ENCODE measurements at places on chromosomes 5 and 9.

- no peak for DNase-seq
Measured at GRCh38 chr5:145936401-145937131, at the start of gene SH3RF2. Gene SH3RF2, plus strand, starts transcription at chr5:145936578. Its CDS starts 1,351 bp downstream, at chr5:145937929.

DNA sequence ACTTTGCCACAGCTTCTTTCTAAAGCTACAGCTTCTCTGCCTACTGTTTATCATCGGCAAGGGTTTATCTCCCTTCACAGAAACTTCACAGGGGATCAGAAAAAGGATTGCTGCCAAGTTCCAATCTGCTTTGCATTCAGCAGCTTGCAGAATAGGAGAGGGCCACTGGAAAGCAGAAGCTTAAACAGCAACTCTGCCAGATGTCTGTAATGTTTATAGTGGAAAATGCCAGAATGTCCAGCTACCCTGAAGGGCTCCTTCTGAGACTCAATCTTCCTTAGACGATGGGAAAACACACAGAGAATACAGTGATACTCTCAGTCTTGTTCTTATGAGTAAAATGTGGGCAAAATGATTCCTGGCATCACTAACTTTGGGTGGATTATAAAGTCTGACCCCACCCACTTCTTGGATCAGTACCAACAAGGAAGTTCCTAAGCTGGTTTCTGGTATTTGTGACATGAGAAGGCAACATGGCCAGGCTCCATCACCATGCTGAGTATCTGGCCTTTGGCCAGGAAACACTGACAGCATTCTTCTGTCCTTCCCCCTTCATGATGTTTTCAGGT, 19.0 kb downstream of the STOM start:
- DNase-seq, result peak; percentile 65

DNA sequence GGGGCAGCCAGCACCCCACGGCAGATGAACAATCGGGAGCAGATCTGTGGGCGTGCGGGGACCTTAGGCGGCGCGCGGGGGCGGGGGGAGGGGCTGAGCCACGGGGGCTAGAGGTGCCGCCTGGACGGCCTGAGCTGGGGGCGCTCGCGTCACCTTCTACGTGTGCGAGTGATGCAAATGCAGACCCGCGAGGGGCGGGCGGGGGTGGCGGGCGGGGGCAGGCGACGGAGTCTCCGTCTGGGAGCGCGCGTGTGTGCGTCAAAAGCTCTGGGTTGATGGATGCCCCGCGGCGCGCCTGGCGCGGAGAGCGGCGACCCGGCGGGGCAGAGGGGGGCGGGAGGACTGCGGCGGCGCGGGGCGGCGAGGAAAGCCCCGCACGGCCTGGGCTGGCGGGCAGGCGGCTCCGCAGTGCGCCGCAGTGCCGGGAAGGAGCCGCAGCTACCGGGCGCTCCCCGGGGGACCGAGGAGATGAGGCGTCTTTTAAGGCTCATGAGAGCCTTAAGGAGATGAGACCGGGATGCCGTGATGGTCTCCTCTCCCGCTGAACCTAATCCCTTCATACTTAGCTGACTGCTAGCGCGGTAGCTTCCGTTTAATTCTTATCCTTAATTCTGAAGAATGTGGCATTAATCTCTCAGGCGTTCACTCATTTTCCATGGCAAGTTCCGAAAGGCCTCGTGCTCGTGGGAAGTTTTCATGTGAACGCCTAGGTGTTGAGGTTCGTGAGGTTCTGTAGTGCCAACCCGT, 1.5 kb downstream of the SV2C start:
- DNase-seq, result no peak

GRCh38 chr9:124593200-124593599, 86.0 kb upstream of the NR5A1 start:
- no peak for DNase-seq

DNA sequence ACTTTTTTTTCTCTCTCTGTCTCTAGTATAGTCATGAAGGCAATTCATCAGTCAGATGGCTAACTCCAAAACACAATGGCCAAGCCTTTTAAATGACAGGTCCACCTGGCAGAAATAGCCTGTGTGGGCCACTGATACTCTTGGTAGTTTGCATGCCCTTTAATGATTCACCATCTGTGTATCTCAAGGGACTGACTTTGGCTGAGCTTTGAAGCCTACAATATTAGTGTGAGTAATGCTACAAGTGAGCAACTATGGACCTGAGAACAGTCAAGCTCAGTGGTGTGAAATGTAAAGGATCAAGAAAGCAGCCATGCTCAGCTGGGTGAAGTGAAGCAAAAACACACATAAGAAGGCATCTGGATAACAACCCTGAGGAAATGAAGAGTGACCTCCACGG, 506.9 kb downstream of the TLE1 start:
- no peak for DNase-seq

DNA sequence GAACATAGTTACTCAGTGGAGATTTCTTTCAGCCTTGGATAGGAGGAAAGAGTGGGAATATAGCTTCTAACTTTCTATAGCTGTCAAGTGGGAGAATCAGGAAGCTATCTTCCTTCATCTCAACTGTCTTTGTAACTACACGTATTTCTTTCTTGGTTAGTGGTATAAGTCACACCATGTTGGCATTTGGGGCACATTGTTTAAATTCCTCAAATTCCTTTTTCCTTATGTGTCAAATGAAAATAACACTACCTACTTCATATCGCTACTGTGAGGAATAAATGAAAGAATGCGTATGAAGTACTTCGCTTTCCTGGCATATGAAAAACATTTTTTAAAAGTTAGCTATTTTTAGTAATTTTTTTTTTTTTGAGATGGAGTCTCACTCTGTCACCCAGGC, 1082.5 kb upstream of the WWC1 start:
- DNase-seq, result no peak

DNA sequence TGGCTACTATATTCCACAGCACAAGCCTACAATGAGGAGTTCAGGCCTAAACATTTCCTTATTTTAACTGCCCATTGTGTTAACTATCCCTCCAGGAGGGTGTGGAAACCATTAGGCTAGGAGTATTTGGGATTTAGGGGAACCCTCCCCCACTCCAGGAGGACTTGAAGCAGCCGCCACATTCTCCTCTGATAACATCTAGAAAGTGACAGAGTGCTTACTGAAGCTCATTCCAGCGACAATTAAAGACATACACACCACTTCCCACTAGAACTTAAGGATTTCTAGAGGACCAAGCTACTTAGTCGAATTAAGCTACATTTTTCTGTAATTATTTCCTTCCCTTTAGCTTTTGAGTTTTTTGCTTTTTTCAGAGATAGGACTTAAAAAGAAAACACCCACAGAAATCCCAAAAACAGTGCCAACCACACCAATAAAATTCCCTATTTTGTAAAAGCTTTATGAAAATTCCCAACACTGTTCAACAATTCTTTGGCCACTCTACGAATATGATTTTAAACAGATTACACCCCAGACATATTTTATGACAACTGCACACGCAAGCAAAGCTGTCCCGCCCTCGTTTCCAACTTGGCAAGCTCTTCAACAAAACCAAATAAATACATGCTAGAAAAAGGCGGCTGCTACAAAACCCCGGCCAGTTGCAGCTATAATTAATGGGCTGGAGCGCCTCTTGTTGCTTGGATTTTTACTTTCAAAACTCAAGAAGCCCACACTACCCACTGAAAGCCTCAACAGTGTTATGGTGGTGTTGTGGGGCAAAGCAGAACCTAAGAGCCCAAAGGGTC, 4.5 kb downstream of the ROR2 start:
- DNase-seq, result no peak

DNA sequence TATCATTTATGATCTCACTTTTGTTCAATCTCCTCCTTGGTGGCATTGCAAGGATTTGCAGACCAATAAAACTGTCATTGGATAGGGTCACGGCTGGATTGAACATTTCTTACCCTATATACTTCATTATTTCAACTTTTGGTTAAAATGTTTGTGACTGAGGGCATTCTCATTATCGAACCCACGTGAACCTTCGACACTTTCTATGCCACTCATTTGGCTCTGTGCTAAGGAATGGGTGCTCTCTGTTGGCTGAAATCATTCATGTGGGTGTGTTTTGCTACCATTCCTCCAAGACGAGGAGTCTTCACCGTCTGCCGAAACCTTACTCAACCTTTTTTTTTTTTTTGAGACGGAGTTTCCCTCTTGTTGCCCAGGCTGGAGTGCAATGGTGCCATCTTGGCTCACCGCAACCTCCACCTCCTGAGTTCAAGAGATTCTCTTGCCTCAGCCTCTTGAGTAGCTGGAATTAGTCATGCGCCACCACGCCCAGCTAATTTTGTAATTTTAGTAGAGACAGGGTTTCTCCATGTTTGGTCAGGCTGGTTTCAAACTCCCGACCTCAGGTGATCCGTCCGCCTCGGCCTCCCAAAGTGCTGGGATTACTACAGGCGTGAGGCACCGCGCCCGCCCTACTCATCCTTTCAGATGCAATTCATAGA, 62.5 kb downstream of the CSNK1A1 start:
- no peak for DNase-seq

GRCh38 chr5:147176422-147176821, 58.4 kb upstream of the STK32A start:
- no peak for DNase-seq

DNA sequence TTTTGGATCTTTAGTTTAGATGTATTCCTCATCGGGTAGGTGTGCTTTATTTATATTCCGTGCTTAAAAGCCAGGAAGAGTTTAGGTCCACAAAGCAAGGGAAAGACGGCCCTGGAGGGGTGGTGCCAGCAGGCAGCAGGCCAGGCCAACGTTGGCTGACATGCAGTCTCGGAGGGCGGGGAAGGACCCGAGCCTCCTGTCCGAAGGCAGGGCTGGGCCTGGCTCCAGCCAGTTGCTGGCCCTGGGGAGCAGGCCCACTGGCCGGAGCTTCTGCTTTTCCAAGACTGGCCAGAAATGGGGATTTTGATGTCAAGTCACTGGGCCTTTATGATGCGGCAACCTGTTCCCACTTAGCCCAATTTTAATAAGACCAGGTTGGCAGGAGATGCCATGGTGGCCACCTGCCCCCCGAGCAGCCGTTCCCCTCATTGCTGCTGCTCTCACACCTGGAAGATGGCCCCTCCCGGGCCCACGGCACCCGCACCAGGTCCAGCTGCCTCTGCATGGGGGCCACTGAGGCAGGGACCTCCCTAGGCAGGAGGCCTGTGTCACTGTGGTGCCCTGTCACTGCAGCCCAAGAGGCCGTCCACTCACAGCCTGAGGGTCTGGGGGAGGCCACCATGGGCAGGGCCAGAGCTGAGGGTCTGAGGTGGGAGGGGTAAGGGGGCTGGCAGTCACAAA, 23.2 kb downstream of the LPCAT1 start:
- no peak for DNase-seq
